ENCODE measurements at places on chromosomes 1 and 21.
A peak's percentile ranks its signal among the peaks of the same experiment; 100 is the strongest.

DNA sequence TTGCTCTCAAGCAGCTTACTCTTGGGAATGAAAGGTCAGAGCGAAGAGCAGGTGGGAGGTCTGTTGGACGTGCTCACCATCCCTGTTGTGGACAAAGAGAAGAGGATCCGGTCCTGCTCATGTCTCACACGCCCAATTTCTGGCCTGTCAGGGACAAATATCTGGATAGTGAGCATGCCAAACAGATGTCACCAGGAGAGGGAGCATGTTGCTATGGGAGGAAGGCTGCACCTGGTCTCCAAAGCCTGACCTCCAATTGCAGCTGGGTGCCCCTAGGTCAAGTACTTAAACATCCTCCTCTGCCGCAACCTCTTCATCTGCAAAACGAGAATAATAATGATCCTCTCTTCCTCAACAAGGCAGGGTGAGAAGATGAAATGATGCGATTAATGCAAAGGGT is 53.4 kb downstream of the DMRTA2 start:
- no peak for DNase-seq

- DNase-seq = no peak
These were observed 55.6 kb downstream of the AHDC1 start for GRCh38 chr1:27548136-27548853.

DNA sequence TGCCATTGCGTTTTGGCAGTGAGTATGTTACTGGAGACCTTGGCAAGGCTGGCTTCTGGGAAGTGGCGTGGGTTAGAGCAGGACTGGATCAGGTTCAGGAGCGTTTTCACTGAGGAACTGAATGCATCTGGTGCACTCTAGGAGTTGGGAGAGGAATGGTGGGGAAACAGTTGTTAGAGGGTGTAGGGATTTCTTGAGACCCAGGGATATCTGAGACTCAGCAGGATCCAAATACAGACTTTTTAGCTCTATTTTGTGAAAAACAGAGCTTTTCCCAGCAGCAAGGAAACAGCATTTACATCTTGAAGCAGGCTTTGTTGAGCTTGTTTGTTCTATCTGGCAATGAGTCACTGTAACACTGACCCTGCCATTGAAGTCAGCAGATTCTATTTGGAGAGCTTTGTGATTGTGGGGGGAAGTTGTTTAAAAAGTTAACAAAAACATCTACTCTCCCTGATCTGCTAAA is 56.9 kb upstream of the NRIP1 start:
- peak; percentile 43 for DNase-seq

DNA sequence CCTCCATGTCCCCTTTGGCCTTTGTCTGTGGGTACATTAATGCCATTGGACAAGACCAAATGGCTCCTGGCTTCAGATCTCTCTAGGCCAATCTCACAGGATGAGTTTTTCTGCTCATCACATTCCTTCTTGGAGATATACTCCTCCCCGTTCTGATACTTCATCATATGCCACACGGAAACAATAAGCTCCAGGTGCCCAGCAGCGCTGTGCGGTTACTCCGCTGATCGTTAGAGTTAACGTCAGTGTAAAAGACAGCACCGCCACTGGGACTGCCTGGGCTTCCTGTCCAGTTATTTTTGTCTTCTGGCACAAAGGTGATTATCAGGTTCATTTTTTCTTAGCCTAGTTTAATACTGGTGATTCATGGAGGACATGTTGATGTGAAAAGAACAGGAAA is 22.5 kb downstream of the CACHD1 start:
- DNase-seq = no peak

DNA sequence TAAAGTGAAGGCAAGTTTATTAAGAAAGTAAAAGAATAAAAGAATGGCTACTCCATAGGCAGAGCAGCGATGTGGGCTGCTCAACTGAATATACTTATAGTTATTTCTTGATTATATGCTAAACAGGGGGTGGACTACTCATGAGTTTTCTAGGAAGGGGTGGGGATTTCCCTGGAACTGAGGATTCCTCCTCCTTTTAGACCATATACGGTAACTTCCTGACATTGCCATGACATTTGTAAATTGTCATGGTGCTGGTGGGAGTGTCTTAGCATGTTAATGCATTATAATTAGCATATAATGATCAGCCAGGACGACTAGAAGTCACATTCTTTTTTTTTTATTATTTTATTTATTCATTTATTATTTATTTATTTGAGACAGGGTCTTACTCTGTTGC is 46.4 kb upstream of the BARHL2 start:
- DNase-seq = no peak

- DNase-seq = no peak
These were observed 1.3 kb downstream of the KDM5B start for GRCh38 chr1:202806845-202807450.

DNA sequence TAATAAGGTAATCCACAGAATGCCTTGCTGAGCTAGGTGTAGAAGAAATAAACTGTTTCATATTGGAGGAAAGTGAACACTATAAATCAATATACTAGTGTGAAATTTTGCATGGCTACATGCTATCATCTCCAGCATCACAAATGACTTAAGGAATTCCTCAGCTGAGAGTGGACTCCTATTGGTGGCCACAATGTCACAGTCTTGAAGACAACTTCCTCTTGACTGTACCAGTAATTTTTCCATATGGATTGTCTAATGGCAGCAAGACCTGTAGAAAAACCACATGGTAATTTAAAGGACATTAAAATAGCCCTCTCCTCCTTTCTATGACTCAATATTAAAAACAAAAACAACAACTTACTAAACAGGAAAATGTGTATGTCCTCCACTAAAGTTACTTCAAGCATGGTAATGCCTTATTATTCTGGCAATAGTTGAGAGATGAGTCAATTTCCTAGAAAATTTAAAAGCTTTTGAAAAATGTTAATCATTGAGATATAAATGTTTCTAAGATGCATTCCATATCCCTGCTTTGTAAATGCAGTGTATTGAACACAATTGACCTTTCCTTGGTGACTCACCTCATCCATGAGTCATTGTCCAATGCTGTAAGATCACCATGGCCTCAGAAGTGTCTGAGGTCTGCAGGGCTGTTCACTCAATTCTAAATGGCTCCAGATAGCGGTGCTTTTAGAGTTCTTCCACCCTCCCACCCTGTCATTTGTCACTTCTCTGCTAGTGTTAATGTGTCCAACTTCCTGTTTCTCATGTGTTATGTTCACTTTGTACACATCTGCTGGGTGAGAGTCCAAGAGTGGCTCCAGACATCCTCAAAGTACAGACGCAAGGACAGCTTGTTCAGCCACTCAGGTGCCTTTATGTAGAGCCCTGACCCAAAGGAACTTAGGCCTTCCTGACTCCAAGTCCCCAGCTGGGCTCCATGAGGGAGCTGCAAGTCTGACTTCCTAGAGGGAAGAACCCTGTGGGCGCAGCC is 32.8 kb upstream of the DNASE2B start:
- DNase-seq = peak; percentile 84

GRCh38 chr1:147541672-147542568 is 619 bp downstream of the BCL9 start:
- peak; percentile 51 for DNase-seq

DNA sequence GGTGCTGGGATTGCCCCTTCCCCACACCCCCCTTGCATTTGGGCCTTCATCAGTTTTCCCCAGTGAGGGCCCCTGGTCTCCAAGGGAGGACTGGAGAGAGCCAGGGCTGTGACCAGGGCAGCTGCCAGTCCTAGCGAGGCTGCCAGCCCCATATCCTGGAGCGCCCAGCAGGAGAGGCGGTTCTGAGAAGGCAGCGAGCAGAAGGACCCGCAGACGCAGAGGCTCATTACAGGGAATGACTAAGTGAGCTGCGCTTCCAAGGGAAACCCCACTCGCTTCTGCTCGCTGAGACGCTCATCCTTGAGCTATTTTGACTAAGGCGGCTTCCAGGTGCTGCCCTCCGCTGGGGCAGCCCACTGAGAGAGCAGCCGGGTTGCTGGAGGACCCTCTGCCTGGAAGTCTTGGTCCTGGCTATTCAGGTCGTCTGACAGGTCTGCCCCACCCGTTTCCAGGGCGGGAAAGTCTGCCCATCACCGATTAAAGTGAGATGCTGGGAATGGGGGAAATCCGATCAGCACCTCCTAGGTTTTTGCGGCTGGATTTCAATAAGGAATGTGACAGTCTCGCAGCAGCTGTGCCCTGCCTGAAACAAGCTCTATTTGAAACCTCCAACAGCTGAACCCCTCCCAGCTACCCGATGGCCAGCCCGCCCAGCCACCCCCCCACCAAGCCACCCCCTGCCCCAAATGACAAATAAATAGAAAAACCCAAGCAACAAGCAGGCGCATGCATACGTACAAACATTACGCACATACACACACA is 2.8 kb downstream of the KCNN3 start:
- DNase-seq = peak; percentile 65

GRCh38 chr1:28925350-28925891 is 11.1 kb downstream of the EPB41 start:
- no peak for DNase-seq

DNA sequence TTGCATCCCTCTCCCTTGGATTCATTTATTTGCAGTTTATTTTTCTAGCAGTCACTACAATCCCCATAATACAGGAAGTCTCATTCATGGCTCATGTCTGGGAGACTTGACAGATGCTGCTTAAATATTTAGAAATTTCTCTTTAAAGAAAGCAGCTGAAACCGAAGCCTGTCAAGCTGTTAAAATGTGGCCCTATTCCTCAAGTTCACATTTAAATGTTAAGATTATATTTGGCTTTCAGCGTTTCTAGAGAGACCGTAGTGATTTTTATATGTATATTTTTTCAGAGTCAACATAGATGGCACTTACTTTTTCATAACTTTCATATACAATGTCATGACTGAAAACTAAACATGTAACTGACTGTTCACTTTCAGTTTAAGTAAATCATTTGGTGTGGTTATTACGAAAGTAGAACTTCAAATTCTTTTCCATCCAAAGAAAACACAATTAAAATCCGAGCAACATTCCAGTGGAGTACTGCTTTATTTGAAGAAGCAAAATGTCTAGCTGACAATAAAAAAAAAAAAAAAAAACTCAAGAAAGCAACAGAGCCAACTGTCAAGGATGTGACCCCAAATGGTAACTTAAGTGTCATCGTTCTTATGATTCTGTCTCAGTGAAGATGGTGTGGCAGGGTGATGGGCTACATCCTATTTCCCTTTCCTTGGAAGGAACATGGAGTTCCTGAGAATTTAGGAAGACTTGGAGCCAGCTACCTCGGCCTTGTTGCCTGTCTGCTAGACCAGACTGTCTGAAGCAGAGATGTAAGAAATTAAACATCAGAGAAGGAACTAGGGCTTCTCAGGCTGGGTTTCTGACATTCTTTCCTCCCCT is 37.8 kb downstream of the MIS18A start:
- no peak for DNase-seq

- peak; percentile 81 for DNase-seq
These were observed 22.4 kb downstream of the STPG1 start for GRCh38 chr1:24390924-24391782.

GRCh38 chr1:20078171-20078651 is 8.2 kb downstream of the PLA2G5 start:
- DNase-seq = no peak

DNA sequence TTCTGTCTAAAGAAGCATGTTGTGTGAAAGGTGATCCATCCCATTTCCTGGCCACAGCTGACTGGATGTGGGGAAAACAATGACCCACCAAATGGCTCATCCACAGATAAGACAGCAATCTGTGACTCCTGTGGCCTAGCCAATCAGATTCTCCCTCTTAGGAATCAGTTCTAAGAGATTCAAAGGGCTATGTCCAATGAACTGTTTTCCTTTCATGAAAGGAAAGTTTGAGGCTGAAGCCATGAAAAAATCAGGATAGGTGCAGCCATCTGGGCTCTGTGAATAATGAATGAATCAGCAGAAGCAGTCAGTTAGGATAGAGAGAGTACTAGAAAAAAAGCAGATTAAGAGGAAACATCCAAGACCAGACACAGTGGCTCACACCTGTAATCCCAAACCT is 164.7 kb downstream of the NRIP1 start:
- DNase-seq = peak; percentile 59

- DNase-seq = no peak
These were observed 2.5 kb downstream of the ARHGEF19 start for GRCh38 chr1:16209847-16210407.

DNA sequence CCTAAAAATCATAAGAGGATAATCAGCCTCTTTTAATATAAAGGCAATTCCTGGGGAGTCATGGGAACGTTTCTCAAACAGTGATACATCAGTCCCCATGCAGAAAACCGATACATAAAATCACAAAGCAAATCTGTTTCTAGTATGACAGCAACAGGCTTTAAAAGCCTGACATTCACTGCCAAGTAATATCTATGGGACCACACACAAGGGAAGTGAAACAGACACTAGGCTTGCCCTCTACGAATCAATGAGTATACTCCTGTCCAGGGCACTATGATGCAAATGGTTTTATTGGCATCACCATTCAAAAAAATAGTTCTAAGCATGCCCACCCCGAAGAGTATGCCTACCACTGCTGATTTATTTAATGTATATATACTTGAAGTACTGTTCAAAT is 54.4 kb downstream of the TIAM1 start:
- DNase-seq = no peak

DNA sequence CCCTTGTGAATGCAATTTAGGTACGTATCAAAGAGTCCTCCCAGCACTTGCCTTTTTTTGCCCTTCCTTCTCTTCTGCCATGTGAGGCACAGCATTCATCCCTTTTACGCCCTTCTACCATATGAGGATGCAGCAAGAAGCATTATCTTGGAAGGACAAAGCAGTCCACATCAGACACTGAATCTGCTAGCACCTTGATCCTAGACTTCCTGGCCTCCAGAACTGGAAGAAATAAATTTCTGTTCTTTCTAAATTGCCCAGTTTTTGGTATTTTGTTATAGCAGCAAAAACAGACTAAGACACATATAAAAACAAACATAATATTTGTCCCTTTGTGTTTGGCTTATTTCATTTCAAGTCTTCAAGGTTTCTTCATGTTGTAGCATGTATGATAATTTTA is 20.1 kb downstream of the EPS15 start:
- DNase-seq = no peak

GRCh38 chr21:36788120-36788638 is 89.3 kb downstream of the SIM2 start:
- DNase-seq = peak; percentile 76

GRCh38 chr1:31701091-31701736 is 2.6 kb downstream of the COL16A1 start:
- DNase-seq = peak; percentile 97

GRCh38 chr1:38992412-38993111 is 1.5 kb downstream of the AKIRIN1 start:
- no peak for DNase-seq

DNA sequence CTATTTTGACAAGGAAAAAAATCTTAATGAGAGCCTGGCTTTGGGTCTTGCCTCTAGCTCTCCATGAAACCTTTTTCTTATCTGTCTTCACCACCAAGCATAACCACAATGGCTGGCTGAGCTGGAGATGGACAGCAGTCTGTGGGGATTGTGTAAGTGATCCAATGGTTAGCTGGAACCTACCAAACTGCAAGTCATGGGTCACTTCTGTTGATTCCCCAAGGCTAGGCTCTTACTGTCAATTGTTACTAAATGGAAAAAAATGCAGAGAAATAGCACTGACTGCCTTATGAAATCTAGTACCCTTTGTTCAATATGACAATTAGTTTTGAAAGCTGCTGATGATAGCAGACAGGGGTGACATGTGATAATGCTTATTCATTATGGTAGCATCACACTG is 359.0 kb downstream of the ST6GALNAC3 start:
- peak; percentile 80 for DNase-seq

Data from amniotic epithelial cell (primary cell).